ENCODE measurements at places on chromosomes 1 and 21.

GRCh38 chr1:160711602-160712311, at the start of gene CD48:
Gene CD48, minus strand, starts transcription at chr1:160711822. Its CDS starts 59 bp downstream, at chr1:160711763.
- no peak for DNase-seq
- no peak within 1 kb of the TSS for H3K27ac ChIP-seq
- peaks cover 6% of the 10 kb centered on the region for H3K27me3 ChIP-seq
- no peaks in the 10 kb centered on the region for H3K4me1 ChIP-seq
- no peaks in the 10 kb centered on the region for H3K36me3 ChIP-seq

DNA sequence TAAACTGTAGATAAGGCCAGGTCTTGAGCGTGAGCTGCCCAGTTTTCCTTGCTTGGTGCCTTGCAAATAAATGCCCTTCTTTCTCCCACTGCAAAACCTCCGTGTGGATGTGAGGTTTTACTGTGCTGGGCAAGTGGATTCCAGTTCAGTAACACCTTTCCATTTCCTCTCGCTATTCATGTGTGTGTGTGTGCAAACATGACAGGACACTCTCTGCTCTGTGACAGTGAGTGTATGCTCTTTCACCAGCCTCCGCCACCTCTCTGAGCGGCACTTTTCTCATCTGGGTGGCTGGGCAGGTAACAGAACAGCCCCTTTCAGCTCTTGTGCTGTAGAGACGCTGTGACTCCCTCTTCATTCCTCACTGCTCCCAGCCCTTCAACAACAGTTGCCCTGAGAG, 23.9 kb downstream of the CNIH3 start:
- H3K27ac ChIP-seq, result no peak overlapping the region
- no peak for DNase-seq
- H3K27me3 ChIP-seq, result no peaks in the 10 kb centered on the region
- H3K36me3 ChIP-seq, result no peaks in the 10 kb centered on the region

DNA sequence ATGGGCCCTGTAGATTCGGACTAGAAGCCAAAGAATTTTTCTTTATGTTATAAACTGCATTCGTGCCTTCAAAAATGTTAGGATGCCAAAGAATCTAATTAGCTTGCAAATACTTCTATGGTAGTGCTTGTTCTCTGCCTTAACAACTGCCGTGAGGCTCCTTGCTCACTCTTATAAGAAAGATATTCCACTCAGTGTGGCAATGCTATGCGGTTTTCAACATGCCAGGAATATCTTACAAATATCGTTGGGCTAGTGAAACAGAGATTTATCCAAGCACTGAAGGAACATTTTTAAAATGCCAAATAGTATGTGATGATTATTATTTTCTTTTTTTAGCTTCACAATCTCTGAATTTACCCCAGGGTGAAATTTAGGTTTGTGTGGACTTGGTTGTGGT, 198.2 kb downstream of the GREM2 start:
- H3K4me1 ChIP-seq, result peaks cover 57% of the 10 kb centered on the region
- peak overlapping the region; percentile 13 for H3K4me3 ChIP-seq
- H3K36me3 ChIP-seq, result peaks cover 6% of the 10 kb centered on the region
- DNase-seq, result peak; percentile 92
- H3K27me3 ChIP-seq, result no peaks in the 10 kb centered on the region
- peak overlapping the region; percentile 89 for H3K27ac ChIP-seq

- H3K4me3 ChIP-seq, result no peak overlapping the region
- DNase-seq, result no peak
- peaks cover 16% of the 10 kb centered on the region for H3K4me1 ChIP-seq
Observed at GRCh38 chr1:115680730-115681111, 39.0 kb downstream of the VANGL1 start.

DNA sequence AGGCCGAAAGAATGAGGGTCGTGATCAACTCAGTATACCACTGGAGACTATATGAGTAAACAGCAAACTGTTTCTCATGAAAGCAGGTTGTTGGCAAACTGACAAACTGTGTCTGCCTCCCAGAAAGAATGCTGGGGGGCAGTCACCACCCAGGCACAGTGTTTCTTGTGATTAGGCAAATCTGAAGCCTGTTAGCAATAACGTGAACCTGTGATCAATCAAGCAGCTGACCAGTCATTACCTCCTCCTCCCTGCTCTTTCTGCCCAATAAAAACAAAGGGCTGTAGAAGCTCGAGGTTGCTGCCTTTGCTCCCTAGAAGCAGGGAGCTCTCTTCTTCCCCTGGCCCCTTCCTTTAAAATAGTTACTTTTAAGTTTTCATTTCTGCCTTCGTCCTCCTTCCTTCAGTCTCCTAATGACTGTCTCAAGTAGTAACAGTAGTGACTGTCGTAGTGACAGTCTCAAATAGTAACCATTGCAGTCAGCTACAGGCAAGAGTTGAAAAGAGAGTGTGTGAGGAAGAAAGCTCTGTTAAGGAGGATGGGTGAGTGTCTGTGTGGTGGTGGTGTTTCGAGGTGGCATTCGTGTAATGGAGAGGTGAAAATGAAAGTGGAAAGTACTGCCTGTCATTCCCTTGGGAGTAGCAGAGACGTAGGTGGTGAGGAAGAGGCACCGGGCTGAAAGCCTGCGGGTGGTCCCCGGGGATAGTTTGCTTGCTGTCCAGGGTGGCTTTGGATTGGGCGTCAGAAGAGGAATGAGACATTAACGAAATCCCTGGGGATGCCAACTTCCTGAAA, 14.5 kb downstream of the HHAT start:
- no peak overlapping the region for H3K27ac ChIP-seq
- peak; percentile 7 for DNase-seq
- no peaks in the 10 kb centered on the region for H3K4me1 ChIP-seq

- peak; percentile 33 for DNase-seq
- H3K4me1 ChIP-seq, result no peaks in the 10 kb centered on the region
- H3K27me3 ChIP-seq, result peaks cover 96% of the 10 kb centered on the region
Observed at GRCh38 chr1:156420205-156421061, 51.4 kb downstream of the RHBG start.

GRCh38 chr1:198363625-198364151, 176.8 kb downstream of the ATP6V1G3 start:
- H3K27ac ChIP-seq, result no peak overlapping the region
- no peak overlapping the region for H3K4me3 ChIP-seq
- DNase-seq, result no peak
- H3K27me3 ChIP-seq, result no peaks in the 10 kb centered on the region

DNA sequence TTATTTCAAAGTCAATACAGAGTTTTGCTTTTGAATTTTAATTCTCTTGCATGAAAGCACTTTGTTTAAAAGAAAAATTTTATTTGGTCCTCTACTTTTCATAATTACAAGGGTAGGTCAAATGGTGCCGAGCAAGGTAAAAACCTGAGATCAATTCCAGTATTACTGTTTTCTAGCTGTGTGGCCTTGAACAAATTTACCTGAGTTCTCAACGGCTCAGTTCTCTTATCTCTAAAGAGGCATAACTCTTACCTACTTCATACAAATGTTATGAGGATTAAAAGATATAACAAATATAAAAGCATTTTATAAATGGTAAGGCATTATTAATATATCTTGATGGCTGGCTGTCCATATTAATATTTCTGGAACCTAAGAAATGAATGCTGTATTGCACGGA, 42.5 kb downstream of the USP24 start:
- H3K27ac ChIP-seq, result no peak overlapping the region
- DNase-seq, result no peak
- H3K27me3 ChIP-seq, result no peaks in the 10 kb centered on the region
- H3K4me3 ChIP-seq, result no peak overlapping the region

Measured in GM23248 (cell line).